Cerebellar nuclear complex (tissue), 1 donor: ENCODE measurements at places on chromosomes 6 and 20.

GRCh38 chr20:47481330-47482216 is 20.1 kb upstream of the NCOA3 start:
- DNase-seq = no peak

- no peak for DNase-seq
These were observed 53.0 kb downstream of the MMUT start for GRCh38 chr6:49409951-49410542.

DNA sequence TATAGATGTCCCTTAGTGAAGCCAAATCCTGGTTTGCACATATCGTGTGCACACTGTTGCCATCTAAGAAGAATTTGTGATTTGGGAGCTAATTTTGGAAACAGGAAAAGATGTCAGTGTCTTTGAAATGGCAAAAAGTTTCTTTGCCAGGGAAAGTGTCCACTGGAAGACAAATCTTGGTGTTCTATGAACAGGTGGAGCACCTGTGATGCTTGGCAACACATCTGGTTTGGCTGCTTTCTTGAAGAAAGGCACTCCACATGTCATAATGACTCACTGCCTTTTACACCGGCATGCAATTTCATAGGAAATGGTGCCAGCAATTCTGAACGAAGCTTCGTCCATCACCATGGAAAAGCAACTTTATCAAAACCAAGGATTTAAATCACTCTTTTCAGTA is 1040.0 kb upstream of the MAP3K7 start:
- DNase-seq = no peak

GRCh38 chr20:25750765-25751696 is 54.4 kb upstream of the ZNF337 start:
- DNase-seq = no peak

DNA sequence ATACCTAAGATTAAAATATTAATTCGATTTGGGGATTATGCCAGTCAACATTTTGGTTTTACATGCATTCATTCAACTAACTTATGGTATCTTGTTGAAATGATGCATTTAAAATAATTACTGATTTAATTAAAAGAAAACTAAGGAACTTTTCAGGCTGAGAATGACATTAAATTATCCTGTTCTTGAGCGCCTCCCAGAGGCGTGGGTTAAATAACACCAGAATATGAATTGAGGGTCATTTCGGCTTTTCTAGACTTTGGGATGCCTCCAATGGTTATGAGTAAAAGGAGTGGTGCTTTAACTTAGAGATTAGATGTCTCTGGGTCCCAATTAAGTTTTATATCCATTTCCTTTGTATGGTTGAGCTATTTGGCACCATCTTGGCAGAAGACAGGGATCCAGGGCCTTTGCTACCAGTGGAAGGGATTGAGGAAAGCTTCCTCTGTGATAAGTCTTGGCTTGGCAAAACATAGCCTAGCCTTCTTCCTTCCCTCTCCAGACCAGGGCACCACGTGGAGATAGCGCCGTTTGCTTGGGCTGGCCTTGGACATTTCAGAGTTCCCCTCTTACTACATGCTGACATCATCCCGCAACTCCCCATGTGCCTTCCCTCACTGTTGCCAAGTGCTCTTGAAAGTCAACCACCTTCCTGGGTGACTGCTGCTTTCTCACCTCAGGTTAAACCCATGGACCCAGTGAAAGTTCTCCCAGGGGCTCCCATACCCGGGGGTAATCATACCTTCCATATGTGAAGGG is 28.7 kb downstream of the GNAS start:
- DNase-seq = no peak

GRCh38 chr6:32195902-32196681 is 3.6 kb upstream of the GPSM3 start:
- no peak for DNase-seq

DNA sequence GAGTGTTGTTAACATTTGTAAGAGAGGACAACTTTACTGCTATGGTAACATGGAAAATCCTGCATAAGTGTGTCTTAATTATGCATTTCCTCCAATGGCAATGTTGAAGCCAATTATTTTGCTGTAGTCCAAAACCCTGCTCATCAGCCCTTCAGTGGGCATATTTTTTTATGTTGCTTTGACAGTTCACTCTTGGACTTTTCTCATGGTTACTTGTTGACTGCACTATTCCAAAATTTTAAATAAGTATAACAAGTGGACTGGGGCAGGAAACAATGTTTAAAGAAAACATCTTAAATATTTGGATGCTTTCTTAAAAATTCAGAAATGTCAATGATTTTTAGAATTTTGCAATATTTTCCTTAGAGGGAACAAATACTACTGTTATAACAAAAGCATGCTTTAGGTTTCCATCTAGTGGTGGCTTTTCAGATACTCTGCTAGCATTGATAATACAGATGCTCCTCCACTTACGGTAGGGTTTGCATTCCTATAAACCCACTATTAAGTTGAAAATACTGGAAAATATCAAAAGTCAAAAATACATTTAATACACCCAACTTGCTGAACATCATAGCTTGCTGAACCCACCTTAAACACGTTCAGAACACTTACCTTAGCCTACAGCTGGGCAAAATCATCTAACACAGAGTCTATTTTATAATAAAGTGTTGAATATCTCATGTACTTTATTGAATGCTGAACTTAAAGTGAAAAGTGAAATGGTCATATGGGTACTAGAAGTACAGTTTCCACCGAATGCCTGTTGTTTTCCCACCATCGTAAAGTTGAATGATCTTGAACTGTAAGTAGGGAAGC is 86.4 kb downstream of the ADGRG6 start:
- DNase-seq = no peak

DNA sequence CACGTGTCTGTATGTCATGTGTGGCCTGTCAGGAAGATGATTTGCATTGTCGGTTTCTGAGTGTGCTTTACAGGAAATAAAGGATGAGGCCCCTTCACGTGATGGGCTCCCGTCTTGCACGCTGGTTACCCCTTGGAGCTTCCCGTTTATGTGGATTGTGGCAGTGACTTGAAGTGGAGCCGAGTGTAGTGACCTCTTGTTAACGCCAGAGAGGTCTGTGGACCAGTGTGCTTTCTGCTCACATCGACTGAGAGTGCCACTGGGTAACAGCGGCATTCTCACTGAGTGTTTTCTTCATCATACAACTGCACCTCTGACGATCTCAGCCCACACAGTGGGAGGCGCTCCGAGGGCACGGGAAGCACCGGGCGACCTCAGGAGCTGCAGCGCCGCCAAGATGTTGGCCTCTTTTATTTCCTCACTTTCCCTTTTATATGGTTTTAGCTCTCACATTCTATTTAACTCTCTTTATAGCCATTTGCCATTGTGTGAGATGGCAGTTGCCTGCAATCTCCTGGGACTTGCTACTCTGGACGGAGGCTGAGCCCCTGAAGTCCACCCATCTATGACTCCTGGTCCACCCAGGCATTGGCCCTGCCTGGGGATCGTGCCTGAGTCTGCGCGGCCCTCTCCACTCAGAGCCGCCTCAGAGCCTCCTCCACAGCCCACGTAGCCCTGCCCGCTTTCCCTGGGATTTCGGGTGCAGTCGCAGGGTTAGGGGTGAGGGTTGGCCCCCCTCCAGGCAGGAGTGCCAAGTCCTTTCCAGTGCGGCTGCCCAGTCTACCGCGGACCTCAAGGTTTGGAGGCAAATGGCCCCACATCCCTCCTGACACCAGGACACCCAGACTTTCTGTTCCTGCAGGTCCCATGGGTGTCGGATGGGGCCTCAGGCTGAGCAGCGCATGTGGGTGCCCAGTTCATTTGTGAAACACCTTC is 238.9 kb downstream of the ERMARD start:
- no peak for DNase-seq
